ENCODE measurements at places on chromosomes 2 and 18.

- DNase-seq, result no peak
Measured at GRCh38 chr2:132726155-132726554, 56.1 kb upstream of the LYPD1 start.

- no peak for DNase-seq
Measured at GRCh38 chr18:31634331-31634713, 42.6 kb downstream of the TTR start.

- no peak for DNase-seq
Measured at GRCh38 chr2:46023165-46023854, 273.9 kb upstream of the EPAS1 start.

- DNase-seq, result no peak
Measured at GRCh38 chr2:151857650-151858049, 29.4 kb upstream of the ARL5A start.

DNA sequence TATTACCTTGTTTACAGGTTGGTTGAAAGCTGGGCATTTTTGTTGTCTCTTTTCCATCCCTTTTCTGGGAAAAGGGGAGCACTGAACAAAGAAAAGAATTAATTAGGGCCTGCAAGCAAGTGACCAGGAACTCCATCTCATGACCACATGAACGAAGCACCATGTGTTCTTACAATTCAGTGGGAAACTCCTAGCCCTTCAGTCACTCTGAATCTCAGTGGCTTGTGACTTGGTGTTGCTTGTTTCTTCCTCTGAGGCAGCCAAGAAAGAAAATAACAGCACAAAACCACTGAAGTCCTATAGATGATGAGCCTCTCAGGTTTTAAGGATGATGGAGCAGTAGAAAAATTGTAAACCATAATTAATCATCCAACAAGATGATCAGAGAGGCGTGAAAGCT lies 129.1 kb upstream of the CAB39 start:
- no peak for DNase-seq
